T1000 (cell line): ENCODE measurements at places on chromosomes 13 and 19.

GRCh38 chr19:51766461-51766860 is 5.5 kb downstream of the FPR2 start:
- no peak for DNase-seq

- no peak for DNase-seq
These were observed 69.1 kb downstream of the RBM26 start for GRCh38 chr13:79336966-79337365.

DNA sequence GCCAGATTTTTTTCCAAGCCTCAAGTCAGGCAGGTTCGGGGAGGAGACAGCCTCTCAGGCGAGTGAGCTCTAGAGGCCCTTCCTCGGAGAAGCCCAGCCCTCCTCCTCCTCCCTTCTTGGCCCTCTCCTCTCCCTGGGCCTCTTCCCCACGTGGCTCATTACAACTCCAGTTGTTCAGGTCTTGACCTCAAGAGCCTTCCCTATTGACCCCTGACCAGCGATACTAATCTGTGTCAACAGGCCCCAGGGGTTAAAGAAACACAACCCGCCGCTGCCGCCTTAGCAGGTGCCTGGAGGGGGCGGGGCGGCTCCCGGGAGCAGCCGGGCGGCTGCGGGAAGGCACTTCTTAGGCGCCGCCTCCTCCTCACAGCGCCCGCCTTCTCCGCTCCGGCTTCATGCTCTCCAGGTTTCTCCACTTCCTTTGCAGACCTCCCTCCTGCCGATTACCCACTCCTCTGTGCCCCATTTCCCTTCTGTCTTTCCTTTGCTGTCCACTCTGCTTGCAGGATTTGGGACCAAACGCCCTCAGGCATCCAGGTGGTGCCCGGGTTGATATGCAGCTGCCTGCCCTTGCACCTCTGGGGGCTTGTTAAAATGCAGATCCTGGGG is 51.0 kb downstream of the LYL1 start:
- DNase-seq = no peak

GRCh38 chr19:11540645-11541044 is 2.0 kb downstream of the CNN1 start:
- DNase-seq = no peak

DNA sequence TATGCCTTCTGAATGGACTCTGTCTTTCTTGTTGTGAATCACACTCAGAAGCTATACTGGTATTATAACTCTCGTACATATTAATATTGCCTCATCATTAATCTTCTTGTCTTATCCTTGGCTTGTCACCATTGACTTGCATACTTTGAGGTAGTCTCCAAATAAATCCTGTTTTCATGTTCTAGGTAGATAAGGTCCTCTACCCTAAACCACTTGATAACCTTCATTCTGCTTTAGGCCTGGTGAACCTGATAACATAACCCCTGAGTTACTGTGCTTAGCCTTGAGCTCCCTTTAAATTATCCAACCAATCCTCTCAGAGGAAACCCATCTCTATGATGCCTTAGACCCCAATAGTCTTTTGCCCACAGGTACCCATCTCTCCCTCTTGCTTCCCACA is 1162.3 kb downstream of the SLITRK1 start:
- DNase-seq = no peak

DNA sequence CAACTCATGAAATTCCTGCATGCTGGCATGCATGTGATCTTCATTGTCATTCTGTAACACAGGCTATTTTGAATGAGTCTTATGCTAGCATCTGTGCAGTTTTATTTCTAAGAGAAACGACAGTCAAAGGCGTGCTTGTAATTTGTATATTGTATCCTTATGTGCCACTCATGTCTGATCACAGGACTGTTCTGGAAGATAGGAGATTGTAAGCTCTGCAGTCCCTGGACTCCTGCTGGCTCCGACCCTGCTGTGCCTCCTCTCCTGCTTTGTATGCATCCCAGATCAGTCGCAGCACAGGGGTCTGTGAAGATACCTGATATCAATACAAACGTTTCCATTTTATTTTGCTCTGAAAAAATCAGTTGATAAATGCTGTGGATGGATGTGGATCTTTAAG is 653.1 kb downstream of the LIG4 start:
- DNase-seq = no peak

- no peak for DNase-seq
These were observed 85.8 kb upstream of the PCDH8 start for GRCh38 chr13:52934258-52934657.

DNA sequence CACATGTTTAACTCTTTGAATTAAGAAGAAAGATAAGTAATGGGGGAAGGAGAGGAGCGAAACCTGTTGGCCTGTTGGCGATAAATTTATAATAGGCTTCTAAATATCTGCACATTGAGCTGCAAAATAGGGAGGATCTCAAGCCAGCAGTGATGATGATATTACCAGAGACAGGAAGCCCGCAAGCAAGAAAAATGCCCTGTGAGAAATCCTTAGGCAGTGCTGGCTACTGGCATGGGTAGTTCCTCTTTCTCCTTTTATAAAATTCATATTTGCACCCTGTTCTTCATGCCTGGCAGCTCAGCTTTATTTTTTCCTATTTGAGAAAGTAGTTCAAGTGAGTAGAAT is 858 bp upstream of the USP12 start:
- DNase-seq = no peak

DNA sequence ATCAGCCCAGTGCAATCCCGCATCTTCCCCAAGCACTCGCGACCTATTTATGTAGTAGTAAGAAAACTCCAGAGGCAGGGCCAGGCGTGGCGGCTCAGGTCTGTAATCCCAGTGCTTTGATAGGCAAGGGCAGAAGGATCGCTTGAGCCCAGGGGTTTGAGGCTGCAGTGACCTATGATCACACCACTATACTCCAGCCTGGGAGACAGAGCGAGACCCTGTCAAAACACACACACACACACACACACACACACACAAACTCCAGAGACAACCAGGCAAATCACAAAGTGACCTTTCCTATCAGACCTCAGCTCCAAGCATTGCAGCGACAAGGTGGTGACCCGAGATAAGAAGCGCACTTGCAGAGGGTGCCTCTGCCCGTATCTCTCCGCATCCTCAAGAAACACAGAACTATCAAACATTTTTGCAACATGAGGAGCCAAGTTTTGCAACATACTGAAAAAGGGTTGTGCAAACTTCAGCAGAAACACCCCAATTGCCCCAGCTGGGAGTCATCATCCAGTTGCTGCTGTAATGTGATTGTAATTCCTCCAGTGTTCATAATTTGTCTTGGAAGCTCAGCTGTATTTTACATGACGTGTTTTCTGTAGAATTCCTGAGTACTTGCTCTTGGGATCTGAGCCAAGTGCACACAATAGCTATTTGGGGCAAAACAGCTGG is 8.7 kb upstream of the KLF2 start:
- DNase-seq = peak; percentile 59

DNA sequence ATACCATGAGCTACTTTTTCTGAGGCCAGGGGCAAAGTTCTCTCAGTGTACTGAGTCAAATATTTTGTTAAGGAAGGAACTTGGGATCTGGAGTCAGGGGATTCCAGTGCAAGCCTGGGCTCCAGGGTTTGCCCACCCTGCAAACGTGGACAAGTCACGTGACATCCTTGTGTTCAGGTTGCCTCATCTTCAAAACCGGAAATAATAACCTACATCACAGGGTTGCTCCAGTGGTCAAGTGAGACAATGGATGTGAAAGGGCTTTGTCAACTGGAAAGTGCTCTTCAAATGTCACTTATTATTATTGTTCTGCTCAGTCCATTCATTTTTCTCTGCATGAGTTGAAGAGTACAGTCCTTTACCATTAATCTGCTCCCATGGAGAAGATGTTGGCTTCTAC is 414.9 kb downstream of the COG6 start:
- DNase-seq = no peak

- DNase-seq = no peak
These were observed 56.2 kb upstream of the GPR183 start for GRCh38 chr13:99363391-99363790.

DNA sequence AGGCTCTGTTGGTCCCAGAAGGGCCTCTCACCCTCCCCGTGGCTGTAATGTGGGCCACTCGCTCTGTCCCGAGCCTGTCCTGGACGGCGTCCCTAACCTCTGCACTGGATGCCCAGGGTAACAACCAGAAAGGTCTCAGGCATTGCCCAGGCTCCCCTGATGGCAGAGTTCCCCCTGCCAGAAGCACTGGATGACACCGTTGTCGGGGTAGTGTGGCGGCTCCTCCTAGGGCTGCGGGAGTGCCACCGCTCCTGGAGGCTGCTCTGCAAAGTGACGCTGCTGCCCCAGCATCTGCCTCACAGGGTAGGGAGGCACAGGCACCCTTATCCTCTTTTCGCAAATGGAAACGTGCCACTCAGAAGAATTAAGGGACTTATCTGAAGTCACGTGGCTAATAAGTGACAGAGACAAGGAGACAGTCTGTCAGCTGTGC is 32.0 kb downstream of the MPHOSPH8 start:
- DNase-seq = no peak

- no peak for DNase-seq
These were observed 21.4 kb downstream of the PCCA start for GRCh38 chr13:100110269-100110668.

- no peak for DNase-seq
These were observed 33.5 kb downstream of the FBN3 start for GRCh38 chr19:8115805-8116396.

GRCh38 chr13:59538512-59538911 is 625.2 kb downstream of the DIAPH3 start:
- DNase-seq = no peak

- no peak for DNase-seq
These were observed 49.6 kb upstream of the ARGLU1 start for GRCh38 chr13:106617561-106617960.

DNA sequence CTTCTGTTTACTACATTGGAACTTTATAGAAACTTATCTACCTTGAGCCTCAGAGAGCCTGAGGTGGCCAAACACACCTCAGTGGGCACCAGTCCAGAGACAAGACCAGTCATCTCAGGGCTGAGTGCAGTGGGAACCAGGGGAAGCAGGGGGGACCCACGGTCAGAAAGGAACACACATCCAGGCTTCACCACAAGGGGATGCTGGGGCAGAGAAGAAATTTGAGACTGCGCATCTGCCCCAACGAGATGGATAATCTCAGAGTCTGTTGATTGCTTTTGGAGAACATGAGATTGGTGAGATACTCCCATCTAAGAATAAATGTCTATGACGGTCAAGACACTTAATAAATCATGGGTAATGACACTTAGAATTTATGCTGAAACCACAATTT is 98.7 kb downstream of the DOCK9 start:
- no peak for DNase-seq

DNA sequence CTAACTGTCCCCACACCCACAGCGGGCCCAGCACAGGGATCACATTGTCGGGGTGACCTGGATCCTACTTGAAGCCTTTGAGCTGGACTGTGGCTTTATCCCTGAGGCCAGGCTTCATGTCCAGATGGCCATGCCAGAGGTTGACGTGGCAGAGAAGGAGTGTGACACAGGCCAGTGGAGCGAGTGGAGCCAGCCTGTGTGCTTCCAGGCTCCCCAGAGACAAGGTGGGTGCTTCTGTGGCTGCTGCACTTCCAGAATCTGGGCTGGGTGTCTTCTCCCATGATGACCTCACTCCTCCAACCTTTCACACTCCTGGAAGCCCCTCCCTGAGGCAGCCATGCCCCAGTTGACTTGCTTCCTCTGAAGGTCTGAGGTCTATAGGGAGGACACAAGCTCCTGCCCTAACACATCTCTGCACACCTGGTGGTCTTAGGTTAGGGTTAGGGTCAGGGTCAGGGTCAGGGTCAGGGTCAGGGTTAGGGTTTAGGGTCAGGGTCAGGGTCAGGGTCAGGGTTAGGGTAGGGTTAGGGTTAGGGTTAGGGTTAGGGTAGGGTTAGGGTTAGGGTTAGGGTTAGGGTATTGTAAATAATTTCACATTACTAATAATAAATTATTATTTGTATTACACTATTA is 13.1 kb upstream of the MZF1 start:
- DNase-seq = no peak

DNA sequence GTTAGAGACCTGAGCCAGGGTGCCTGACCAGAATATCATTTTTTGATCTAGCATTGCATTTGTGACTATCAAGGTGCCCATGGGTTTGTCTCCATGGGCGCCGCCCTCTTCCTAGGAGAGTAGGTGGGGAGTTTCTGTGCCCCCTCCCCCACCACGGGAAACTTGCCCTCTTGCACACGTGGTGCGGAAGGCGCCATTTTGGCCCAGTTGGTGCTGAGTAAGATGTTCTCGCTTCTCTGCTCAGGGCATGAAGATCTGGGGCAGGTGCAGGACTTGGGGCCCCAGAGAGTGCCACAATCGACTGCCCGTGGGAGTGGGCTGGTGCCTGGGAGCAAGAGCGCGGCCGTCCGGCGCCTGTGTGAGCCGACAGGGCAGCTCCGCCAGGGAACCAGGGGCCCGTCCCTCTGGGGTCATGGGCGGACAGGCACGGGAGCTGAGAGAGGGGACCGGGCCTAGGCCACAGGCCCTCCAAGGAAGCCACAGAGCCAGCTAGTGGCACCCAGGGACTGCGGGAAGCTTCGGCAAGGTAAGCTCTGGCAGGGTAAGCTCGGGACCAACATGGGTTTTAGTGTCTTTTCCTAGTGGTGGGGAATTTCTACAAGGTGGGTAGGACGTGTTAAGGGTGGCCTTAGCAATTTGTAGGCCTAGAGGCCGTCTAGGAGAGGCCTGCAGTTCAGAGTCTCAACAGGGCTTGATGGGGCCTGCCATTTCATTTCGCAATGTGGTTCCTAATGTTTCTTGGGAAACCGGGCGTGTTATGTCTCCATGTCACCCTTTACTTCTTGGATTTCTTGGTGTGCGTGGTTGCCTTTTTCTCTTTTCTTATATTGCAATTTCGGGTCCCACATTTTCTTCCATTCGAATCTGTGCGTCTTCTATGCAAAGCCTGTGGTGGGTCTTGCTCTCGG is 14.5 kb downstream of the SACS start:
- no peak for DNase-seq

GRCh38 chr19:37966211-37966661 is 59.2 kb downstream of the SIPA1L3 start:
- DNase-seq = no peak

DNA sequence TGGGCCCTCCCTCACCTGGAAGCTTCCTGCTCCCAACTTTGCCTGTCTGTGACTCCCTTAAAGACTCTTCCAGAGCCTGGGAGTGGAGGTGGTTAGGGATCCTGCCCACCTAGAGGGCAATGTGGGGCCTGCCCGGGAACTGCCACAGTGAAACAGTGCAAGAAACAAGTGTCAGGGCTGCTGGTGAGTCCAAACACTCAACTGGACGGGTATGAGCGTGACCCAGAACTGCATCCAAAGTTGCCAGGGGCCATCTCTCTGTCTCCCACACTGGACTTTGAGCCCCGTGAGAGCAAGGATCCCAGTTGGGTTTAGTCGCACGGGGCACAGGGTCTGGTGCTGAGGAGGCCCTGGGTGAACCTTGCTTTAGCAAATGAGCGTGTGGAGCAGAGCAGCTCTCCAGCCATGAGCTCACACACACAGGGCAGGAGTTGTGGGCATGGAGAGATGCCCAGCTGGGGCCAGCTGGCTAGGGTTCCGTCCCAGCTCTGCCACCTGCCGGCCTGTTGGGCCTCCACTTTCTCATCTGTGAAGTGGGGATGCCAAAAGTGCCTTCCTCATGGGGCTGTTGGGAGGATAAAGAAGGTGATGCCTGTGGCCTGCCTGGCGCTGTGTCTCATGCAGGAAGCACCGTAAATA is 2.8 kb upstream of the NUMBL start:
- no peak for DNase-seq
